ENCODE measurements at places on chromosomes 3 and 15.

DNA sequence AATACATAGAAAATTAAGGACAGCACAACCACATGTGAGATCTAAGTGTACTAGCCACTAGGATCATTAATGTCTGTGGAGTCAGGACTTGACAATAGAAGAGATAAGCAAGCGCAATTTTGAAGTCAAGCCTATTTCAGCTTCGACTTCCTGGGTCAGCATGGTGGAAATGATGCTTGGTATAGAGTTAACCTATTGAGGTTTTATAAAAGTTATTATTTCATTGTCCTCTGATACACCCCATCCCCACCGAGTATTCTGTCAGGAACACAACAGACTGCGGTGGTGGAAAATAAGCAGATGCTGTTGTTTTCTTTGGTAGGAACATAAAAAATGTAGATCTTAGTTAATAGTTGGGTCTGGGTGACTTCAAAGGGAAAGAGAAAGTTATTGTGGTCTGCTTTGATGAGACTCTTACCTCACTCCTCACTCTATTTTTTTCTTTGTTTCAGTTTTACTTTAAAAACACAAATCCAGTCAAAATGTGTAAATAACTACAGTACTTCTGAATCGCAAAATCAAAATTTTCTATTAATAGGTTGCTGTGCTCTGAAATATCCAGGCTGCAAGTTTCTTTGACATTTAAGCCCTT is 82.1 kb downstream of the IL5RA start:
- no peak for DNase-seq

GRCh38 chr15:65085990-65086679 is 9.6 kb downstream of the KBTBD13 start:
- DNase-seq = no peak

GRCh38 chr3:118000219-118000618 is 1034.4 kb downstream of the IGSF11 start:
- DNase-seq = no peak

GRCh38 chr3:138578141-138578540 is 15.9 kb downstream of the CEP70 start:
- no peak for DNase-seq

DNA sequence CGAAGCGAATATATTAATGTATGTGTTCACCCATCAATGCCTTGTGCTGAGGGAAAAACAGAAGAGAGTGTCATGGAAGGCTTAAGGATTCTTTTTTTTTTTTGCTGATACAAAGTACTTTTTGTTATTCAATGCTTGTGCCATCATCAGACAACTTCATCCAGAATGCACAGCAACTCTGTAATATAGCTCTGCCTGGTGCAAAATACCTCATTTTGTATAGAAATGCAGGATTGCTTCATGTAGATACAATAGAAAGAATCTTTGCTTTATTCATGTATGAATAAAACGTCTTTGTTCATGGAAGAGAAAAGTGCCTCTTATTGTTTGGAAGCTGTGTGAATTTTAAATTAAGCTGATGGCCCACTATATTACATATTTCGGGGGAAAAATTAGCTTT is 62.9 kb downstream of the SH3GL3 start:
- no peak for DNase-seq

DNA sequence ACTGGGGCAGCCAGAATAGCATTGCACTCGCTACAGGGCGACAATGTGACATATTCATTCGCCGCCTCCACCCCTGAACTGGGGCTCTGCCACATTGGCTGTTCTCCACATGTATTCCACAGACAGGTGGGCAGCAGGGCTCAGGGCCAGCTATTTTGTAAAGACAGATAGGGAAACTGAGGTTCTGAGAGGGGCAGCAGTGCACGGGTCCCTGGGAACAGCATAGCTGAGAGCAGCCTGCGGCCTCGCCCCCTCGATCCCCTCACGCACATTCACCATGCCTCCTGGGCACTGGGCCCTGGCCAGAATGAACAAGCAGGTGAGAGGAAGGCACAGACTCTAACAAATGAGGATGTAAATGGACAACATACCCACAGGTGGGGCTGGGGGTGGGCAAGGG is 75.0 kb upstream of the SPATA12 start:
- no peak for DNase-seq

GRCh38 chr3:183189641-183190040 is 27.1 kb upstream of the LAMP3 start:
- no peak for DNase-seq

DNA sequence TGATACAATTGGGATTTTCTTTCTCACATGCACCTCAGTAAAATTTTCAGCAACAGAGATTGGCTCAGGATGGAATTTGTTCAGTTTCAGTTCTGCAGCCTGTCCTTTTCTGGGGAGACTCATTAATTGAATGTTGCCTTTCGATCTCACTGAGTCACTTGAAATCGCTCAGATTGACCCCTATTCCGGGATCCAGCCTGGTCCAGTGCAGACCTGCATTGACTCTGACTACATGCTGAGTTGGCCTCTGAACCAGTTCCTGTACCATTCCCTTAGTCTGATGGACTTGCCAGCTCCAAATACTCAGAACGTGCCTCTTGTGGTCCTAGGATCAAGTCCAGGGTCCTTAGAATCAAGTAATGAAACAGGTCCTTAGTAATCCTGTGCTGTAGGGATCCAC is 9.4 kb downstream of the IGF1R start:
- no peak for DNase-seq

Measured in AG04450 (cell line).